ENCODE measurements at places on chromosomes 6 and 20.
A peak's percentile ranks its signal among the peaks of the same experiment; 100 is the strongest.

DNA sequence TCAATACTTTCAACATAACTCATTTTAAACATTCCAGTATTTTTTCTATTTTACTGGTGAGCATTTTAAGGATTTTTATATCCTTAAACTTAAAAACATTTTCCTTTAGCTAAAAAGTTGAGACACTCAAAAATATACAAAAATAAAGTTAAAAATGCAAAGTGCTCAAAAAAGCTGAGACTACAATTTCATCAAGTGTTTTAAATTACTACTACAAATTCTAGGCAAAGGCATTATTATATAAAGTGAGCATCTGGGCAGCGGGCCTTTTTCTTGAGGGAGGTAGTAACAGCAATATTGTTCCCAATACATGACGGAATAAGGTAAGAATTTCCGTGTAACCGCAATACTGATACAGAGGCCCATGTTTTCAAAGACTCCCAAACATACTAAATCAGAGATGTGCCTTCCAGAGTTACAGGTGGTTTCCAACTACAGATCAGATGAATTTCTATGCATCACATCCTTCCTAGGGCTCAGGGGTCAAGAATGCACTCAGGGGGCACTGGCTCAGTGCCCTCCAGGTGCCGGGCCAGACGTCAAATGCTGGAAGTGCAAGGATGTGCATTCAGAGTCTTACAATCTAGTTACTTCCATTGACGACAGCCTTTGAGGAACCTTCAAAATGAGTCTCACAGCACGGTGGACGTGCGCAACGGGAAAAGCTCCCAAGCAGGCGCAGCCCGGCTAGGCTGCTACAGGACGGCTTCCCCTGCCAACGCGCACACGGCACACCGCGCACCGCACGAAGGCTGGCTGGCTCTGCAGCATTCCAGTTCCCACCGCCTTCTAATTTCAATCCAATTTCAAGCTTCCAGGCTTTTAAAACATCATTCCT, 1.7 kb downstream of the PHF10 start:
- peak; percentile 59 for DNase-seq

- no peak for DNase-seq
These were observed 11.4 kb upstream of the SNX9 start for GRCh38 chr6:157811476-157812173.

DNA sequence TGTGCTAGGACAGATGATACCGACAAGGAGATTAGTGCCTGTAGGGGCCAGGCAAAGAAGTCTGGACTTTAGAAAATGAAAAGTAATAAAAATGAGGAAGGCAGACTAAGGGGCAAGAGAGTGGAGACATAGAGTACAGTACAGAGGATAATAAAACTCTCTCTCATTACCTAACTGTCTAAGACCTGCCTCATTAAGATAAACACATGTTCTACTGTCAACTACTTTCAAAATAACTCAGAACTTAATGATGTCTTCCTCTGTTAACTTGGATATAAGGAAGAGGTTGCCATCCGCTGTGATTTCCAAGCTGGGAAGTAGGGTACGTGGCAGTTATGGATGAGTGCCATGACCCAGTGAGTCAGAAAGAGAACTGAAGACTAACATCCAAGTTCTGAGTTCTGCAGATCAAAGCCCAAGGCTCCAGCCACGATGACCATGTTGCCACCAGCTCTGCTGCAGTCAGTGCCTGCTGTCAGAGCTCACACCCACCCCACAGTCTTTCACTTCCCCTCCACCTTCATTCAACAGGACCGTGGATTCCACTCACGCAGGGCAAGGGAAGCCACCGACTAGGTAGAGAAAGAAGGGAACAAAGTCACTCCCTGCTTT, 81.8 kb downstream of the KIF16B start:
- no peak for DNase-seq

DNA sequence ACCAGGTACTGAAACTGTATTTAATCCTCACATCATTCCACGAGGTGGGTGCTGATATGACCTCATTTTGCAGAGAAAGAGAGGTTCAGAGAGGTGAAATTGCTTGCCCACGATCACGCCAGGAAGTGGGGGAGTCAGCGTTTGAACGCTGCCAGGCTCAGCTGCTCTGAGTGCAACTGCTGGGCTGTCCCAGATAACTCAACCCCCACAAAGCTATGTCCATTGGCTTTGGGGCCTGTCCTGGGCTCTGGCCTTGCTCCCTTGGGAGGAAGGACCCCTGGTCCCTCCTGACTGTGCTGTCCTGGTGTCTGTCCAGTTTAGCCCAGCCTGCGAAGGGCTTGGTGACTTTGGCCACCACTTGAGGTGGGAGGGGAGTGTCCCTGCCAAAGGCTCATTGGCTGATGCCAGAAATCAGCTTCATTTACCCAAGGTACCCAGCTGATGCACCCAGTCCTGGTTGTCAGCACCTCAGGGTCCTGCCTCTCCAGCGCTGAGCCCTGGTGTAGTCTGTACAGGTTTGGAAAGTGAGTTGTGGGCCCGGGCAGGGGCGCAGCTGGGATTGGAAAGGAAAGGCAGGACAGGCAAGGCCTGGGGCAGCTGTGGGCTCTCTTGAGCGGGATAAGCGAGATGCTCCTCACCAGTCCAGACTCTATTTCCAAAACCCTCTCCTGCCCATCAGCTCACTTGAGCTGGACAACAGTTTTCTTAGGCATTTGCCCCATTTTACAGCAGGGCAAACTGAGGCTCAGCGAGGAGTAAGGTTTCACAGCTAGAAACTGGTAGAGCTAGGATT, 38.5 kb downstream of the SUN5 start:
- no peak for DNase-seq

DNA sequence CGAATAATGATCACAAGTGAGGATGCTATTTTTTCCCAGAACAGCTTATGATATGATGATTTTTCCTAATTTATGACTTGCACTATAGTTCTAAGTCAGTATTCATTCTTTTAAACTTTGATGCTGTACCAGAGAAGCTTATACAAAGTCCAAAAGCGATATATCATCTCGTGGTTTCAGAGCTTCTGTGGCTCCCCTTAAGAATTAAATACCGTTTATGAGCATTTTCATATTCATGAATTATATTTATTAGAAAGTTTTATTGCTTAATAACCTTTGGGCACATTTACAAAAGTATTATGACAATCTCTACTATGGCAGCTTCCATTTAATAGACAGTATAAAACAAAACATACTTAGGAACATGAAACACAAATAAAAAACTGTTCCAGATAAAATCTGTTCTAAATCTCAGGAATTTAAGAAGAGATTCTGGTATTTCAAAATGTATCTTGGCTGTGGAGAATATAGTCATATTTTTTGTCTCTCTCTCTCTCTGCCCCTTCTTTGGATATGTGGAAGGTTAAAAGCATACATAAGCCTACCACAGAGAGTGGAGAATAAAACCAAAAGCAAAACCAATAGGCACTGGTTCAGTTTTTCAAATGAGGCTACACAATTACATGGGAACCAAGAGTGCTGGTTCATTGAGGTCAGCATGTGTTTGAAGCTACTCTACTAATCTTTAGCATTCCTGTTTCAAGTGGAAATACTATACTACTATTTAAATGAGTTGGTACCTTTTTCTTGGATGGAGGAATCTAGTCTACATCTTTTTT, 884.5 kb upstream of the GJE1 start:
- no peak for DNase-seq

GRCh38 chr6:108576709-108577108, 16.0 kb downstream of the FOXO3 start:
- no peak for DNase-seq

DNA sequence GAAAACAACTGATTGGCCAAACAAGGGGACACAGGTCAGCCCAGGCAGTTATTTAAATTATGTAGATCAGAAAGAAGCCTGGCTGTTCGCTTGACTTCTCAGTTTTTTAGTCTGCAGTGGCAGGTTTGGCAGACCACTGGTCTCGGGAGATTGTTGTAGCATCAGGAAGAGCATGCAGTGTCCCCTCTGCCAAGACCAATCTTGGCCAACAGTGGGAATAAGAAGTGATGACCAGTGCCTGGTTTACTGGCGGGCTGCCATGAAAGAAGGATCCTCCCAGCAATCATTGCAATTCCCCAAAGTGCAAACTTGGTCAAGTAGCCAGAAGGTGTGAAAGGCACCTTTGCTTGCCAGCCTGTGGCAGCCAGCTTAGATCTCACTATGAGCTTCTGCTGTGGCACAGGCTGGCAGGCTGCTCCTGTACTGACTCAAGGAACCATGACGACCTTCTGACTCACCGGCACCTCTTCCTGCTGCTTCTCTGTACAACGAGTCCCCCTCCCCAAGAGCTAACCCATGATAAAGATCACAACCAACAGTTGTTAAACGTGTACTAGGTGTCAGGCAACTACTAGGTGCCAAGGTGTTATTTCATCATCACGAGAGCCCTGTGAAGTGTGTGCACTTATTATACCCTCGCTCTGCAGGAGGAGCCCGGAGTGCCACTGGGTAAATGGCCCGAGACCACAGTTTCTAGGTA, 76.8 kb upstream of the DUSP22 start:
- peak; percentile 27 for DNase-seq

DNA sequence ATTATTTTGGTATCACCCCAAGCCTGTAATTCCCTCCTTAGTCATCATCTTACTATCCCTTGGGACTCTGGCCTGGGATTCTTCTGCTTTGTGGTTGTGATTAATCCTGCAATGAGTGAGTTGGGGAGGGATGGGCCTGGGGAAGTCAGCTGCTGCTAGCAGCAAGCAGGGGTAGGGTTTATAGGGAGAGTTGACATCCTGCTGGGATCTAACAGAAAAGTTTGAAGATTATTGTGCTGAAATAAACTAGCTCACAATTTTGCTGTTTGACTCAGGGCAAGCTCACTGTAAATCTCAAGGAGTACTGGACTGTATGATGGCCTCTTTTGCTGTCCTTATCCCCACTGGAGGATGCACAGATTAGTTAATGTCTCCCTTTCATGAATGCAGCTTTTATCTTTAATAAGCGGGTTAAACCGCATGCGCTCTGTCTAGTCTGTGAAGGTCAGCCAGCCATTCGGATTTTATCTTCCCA, 83.4 kb downstream of the JARID2 start:
- DNase-seq = peak; percentile 62

DNA sequence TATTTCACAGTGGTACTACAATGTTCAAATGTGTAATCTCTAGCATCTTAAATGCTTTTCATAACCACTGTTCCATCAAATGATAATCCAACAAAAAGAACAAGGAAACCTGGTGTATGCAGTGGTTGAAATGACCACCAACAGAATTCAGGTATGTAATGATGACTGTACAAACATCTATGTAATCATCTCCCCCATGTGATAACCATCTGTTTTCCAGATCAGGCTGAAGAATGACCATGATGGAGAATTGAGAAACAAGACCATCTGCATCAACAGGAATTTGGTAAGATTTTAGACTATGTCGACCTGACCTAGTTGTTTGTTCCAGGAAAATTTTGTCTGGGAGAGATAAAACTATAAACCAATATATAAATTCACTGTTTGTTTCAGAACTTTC, 81.3 kb upstream of the ASCC3 start:
- DNase-seq = no peak

- no peak for DNase-seq
These were observed 53.0 kb downstream of the ERMARD start for GRCh38 chr6:169804427-169804826.

GRCh38 chr6:41055149-41055548, 2.1 kb downstream of the APOBEC2 start:
- DNase-seq = peak; percentile 74

GRCh38 chr6:114638341-114638740, 295.5 kb upstream of the HS3ST5 start:
- no peak for DNase-seq

DNA sequence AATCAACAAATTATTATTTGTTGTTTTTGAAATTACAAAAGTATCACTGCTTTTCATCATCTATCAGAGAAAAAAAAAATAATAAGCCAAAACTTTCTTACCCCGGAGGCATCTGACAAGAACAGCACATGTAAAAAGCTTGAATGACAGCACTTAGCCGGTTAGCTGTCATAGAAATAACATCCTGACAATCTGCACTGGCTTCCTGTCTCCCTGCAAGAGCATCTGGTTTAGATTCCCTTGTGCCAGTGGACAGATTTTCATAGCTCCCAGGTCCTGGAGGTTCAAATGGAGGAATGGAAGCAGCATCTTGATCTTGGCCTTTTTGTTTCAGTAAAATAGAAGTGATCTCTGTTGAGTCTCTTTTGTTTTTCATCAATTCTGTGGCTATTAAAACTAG, 74.8 kb downstream of the HACE1 start:
- DNase-seq = peak; percentile 13

DNA sequence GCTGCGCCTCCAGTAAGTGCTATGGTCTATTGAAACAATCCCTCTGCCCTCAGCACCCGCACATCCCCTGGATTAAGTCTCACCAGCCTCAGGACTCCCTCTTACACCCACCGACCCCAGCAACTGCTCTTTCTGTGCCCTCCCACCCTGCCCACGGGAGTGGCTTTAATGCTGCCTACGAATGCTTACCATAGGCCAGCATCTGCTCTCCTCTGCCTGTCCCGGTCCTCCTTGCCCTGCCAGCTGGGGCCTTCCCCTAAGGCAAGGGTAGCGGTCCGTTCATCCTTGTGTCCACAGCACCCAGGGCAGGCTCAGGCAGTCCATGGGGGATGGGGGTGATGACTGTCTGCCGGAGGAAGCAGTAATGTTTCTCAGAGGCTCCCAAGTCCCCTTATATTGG, 4.1 kb downstream of the EBF4 start:
- no peak for DNase-seq

GRCh38 chr20:41697861-41698559, 79.8 kb upstream of the CHD6 start:
- peak; percentile 62 for DNase-seq

DNA sequence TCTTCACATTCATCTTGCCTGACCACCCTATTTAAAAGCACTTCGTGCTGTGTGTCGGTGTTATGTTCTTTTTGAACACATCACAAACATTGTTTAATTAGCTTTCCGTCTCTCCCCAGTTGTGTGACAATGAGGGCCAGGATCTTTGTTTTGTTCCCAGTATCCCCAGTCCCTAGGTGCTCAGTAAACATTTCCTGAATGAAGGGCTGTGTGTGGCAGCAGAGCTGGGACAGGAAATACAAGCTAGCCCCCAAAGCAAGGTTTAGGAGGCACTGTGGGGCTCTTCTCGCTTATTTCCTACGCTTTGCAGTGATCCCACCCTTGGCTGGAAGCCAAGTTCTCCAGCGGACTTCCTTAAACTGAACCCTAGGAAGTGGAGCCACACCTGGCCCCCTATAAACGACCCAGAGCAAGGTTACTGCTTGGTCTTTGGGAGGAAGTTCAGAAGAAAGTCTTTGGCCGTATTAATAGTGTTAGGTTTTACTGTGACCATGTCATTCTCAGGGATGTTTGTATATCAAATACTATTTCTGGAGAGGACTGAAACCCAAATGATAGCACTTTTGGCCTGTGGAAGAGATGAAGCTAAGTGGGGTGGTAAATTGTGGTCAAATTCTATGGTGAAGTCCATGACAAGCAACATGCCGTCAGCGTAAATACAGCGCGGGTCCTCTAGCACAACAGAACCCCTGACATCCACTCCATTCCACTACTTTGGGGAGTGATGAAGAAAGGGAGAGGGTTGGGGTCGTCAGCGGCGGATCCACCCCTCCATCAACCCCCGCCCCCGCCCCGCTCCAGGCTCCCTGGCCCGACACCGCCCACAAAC, 570 bp upstream of the FANCE start:
- DNase-seq = peak; percentile 74

- no peak for DNase-seq
These were observed 85.4 kb upstream of the OGFRL1 start for GRCh38 chr6:71203206-71203605.
